ENCODE measurements at places on chromosomes 11 and 22.

- no peak overlapping the region for H3K27ac ChIP-seq
- no peaks in the 10 kb centered on the region for H3K4me1 ChIP-seq
- H3K36me3 ChIP-seq: no peaks in the 10 kb centered on the region
- H3K4me3 ChIP-seq: no peak overlapping the region
- no peak for DNase-seq
- no peaks in the 10 kb centered on the region for H3K27me3 ChIP-seq
These were observed 16.3 kb downstream of the ENTHD1 start for GRCh38 chr22:39877079-39877845.

DNA sequence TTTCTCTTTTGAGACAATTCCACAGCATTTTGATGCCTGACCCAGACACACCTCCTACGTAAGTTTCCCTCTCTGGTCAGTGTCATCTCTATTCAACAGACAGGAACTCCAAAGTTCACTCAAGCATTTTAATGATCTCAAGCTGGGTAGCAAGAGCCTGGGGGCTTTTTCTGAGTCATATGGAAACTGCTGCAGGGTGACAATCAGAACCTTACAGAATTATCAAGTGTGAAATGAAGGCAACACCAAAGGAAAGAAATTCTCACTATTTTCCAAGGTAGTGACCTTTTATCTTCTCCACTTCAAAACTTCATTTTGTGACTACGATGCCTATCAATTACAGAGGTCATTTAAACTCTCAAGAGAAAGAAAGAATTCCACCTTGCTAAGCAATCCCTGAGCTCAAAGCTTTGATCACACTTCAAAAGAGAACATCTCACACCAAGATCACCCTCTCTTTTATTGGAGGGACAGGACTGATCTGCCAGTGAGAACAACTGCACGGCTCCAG lies 229.0 kb upstream of the ZC3H12C start:
- no peaks in the 10 kb centered on the region for H3K27me3 ChIP-seq
- no peaks in the 10 kb centered on the region for H3K4me1 ChIP-seq

- no peaks in the 10 kb centered on the region for H3K27me3 ChIP-seq
- no peak for DNase-seq
- no peak overlapping the region for H3K27ac ChIP-seq
- H3K36me3 ChIP-seq: no peaks in the 10 kb centered on the region
- no peak overlapping the region for H3K4me3 ChIP-seq
- H3K4me1 ChIP-seq: peaks cover 7% of the 10 kb centered on the region
These were observed 71.0 kb downstream of the TMPRSS5 start for GRCh38 chr11:113634940-113635575.

- no peaks in the 10 kb centered on the region for H3K4me1 ChIP-seq
- DNase-seq: no peak
- no peaks in the 10 kb centered on the region for H3K27me3 ChIP-seq
- H3K36me3 ChIP-seq: no peaks in the 10 kb centered on the region
These were observed 28.4 kb downstream of the TRPC6 start for GRCh38 chr11:101555366-101555765.

- H3K4me1 ChIP-seq: no peaks in the 10 kb centered on the region
- H3K36me3 ChIP-seq: no peaks in the 10 kb centered on the region
- no peak for DNase-seq
- no peaks in the 10 kb centered on the region for H3K27me3 ChIP-seq
These were observed 32.6 kb upstream of the SLC6A5 start for GRCh38 chr11:20566591-20567434.

DNA sequence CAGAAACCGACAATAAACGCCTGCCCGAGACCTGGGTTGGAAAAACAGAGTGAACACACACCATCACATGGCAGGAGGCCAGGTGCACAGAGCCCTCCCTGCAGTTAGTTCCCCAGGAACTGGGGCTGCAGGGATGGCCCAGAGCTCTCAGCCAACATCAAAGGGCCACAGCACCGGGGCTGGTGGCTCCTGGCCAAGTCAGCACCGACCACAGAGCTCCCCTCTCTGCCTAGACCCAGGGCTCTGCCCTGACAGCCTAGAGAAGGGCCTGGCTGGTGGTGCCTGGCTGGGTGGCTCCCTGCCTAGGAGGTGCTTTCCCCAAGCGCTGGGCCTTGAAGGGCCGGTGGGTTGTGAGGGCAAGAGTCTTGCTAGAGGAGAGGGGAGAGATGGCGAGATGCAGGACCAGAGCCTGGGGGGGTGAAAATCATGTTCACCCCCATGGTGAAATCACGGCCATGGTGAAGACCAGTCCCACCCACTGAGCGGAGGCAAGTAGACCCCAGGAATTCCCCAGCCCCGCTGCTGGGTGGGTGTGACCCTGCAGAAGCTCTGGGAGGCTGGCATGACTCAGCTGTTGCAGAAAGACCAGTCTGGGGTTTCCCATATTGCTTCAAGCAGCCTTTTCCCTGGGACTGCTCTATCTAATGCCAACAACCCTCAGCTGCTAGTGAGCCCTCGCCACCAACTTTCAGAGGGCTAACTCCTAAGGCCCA lies 7.2 kb upstream of the BID start:
- no peak for DNase-seq
- no peak overlapping the region for H3K27ac ChIP-seq
- H3K4me3 ChIP-seq: no peak overlapping the region
- no peaks in the 10 kb centered on the region for H3K36me3 ChIP-seq

- H3K36me3 ChIP-seq: no peaks in the 10 kb centered on the region
- no peak for DNase-seq
- no peaks in the 10 kb centered on the region for H3K27me3 ChIP-seq
- H3K4me1 ChIP-seq: no peaks in the 10 kb centered on the region
- no peak overlapping the region for H3K4me3 ChIP-seq
These were observed 128.7 kb upstream of the TOP3B start for GRCh38 chr22:22111267-22111751.

GRCh38 chr22:46013460-46014416 lies 36.8 kb upstream of the WNT7B start:
- H3K4me3 ChIP-seq: peak overlapping the region; percentile 65
- H3K27ac ChIP-seq: peak overlapping the region; percentile 92
- no peaks in the 10 kb centered on the region for H3K27me3 ChIP-seq
- peak; percentile 96 for DNase-seq
- H3K36me3 ChIP-seq: no peaks in the 10 kb centered on the region

- no peak for DNase-seq
- no peaks in the 10 kb centered on the region for H3K36me3 ChIP-seq
- peaks cover 34% of the 10 kb centered on the region for H3K4me1 ChIP-seq
- no peak overlapping the region for H3K4me3 ChIP-seq
- H3K27me3 ChIP-seq: no peaks in the 10 kb centered on the region
- H3K27ac ChIP-seq: no peak overlapping the region
These were observed 14.5 kb downstream of the ROBO3 start for GRCh38 chr11:124879493-124880289.

- H3K27ac ChIP-seq: no peak overlapping the region
- no peak overlapping the region for H3K4me3 ChIP-seq
- H3K4me1 ChIP-seq: no peaks in the 10 kb centered on the region
- no peaks in the 10 kb centered on the region for H3K36me3 ChIP-seq
- DNase-seq: no peak
- no peaks in the 10 kb centered on the region for H3K27me3 ChIP-seq
These were observed 176.3 kb upstream of the TMEM45B start for GRCh38 chr11:129639300-129639699.
